Vagina (tissue), 2 donors: ENCODE measurements at places on chromosomes 1 and 21.

DNA sequence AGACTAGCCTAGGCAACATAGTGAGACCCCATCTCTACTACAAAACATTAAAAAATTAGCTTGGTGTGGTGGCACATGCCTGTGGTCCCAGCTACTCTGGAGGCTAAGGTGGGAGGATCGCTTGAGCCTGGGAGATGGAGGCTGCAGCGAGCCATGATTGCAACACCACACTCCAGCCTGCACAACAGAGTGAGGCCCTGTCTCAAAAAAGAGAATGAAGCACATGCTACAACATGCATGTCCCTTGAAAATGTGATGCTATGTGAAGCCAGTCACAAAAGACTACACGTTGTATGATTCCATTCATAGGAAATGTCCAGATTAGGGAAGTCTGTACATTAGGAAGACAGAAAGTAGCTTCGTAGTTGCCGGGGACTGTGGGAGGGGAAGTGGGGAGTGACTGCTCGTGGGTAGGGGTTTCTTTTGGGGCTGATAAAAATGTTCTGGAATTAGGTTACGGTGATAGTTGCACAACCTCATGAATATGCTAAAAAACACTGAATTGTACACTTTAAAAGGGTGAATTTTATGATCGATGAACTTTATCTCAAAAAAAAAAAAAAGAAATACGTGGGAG lies 202.1 kb downstream of the KAZN start:
- DNase-seq: no peak

DNA sequence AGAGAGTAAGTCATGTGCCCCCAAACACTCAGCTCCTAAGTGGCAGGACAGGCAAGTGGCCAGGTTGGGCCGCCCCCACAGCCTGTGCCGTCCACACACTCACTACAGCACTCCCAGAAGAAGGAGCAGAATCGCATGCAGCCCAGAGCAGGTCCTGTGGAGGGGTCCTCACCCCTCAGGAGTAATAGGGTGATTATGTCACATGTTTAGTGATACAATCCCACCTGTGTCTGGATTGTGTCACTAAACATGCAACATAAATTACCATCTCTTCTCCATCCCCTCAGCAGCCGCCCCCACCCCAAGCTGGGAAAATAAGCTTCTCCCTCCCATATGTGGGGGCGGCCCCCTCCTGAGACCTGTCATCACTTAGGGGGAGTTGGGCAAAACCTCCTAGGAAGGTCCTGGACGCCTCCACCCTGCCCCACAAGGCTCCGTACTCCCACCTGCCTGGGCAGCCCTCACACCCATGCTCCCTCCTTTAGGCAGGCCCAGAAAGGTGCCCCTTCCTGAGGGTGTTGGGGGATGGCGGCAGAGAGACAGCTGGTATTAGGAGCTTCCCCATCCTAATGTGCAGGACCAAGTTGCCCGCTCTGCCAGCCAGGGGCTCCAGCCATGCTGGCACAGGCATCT lies 56.9 kb downstream of the STUM start:
- no peak for DNase-seq

- DNase-seq: no peak
Observed at GRCh38 chr1:22976461-22977243, 4.0 kb upstream of the LACTBL1 start.

DNA sequence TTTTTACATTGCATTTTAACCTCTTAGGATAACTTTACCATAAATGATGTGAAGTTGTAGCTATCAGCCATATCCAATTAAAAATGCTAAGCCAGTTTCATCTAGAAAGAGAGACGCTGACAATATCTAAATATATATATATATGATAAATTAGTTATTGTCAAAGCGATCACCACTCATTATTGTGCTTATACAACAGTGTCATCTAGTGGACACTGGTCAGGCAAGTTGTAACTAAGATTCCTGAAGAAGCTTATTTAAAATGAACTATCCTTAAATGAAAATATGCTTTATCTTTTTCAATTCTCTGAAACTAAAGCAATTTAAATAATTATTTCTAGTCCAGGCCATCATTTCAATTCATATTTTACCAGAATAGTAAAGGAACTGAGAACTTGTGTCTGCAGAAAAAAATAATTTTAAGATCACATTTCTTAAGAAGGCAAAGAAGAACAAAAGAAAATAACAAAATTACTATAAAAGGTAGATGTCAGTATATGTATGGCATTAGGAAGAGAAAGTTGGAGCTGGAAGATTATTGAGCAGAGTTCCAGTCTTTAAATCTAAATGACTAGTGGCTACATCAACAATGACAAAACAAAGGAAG lies 193.3 kb upstream of the SNX7 start:
- no peak for DNase-seq

DNA sequence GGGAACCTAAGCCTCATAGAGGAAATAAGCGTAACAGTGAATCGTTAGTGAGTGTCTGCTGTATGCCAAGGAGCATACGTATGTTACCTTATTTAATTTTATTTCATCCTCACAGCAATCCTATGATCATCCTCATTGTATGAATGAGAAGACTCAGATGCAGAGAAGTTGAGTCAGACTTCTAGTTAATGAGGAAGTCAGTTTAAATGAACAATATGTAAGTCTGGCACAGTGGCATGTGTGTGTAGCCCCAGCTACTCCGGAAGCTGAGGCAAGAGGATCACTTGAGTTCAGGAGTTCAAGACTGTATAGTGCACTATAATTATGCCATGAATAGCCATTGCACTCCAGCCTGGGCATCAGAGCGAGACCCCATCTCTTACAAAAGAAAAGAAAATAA lies 148.0 kb downstream of the ZZZ3 start:
- DNase-seq: no peak

DNA sequence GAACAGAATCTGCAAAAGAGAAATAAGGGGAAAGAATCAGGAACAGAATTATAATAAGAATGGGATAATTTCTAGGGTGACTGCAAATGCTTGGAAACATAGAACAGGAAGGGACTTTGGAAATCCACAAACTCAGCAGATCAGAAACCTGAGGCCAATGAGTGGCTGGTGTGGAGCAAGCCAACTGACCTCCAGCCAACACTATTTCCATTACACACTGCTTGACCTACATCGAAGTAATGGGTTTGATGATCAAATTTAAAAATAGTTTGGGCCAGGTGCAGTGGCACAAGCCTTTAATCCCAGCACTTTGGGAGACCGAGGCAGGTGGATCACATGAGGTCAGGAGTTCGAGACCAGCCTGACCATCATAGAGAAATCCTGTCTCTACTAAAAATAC lies 284.9 kb downstream of the GRIK1 start:
- no peak for DNase-seq

- DNase-seq: no peak
Observed at GRCh38 chr1:60553730-60554129, 480.2 kb upstream of the C1orf87 start.

GRCh38 chr1:155277902-155278688 lies 832 bp downstream of the HCN3 start:
- no peak for DNase-seq
